ENCODE measurements at places on chromosomes 12 and 14.

DNA sequence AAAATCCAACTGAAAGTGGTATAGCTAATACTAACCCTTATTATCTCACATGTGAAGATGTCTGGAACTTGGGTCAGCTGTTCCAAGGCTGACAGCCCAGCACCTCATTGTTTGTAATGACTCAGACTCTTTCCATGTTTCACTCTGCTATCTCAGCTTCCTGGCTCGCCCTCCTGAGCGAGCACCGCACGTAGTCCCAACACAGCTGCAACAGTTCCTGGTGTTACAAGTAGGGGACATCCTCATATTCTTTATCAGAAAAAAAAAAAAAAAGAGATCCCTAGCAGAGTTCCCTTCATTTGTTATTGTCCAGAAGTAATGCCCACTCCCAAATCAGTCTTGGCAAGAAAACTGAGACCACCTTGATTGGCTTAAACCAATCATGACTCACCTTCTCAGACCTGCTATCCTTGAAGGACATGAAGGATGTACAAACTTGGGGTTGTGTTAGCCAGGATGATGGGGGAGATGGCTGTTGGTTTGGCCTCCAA is 92.5 kb downstream of the ADCK1 start:
- peak; percentile 65 for DNase-seq

- no peak for DNase-seq
These were observed 105.0 kb downstream of the TNFAIP2 start for GRCh38 chr14:103228076-103228806.

GRCh38 chr12:88986056-88986455 is 366.2 kb downstream of the DUSP6 start:
- no peak for DNase-seq

DNA sequence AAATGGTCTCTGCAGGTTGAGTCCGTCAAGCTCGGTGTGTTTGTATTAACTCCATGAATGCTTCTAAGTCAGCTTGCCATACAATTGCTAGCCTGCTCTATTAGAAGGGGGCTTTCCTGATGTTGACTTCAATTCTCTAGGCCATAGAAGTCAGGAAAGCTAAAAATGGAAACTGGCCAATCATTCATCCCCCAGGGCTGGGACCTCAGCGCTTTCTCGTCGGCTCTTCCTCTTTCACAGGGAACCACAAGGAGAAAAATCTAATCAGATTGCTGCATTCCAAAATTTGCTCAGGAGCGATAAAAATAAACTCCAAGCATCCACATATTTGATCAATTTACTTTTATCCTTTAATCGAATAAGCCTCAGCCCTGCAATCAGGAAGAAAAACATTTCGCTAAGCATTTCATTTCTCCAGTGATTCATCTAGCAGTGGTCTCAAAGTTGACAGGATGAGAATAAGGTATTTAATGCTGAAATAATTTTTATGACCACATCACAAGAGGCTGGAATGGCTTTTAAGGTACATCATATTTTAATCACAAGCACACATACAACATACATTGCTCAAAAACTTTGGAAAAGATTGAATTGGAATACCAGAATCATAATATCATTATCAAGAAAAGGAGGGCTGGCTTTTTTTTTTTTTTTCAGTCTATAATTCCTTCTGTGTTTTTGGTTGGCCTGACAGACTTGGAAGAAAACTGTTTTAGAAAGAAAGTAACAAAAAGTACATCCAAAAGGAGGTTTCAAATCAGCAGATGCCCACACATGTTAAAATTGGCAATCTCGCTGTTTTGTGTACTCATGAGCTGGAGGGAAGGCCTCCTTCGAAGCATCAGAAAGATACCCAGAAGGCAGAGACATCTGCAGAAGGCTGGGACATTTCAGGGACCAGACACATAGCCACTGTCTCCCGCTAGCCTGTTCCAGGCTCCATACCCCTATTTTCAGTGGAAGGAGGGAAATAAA is 316.3 kb downstream of the NUAK1 start:
- no peak for DNase-seq

- no peak for DNase-seq
These were observed 92.9 kb upstream of the FOXN3 start for GRCh38 chr14:89509891-89510290.

DNA sequence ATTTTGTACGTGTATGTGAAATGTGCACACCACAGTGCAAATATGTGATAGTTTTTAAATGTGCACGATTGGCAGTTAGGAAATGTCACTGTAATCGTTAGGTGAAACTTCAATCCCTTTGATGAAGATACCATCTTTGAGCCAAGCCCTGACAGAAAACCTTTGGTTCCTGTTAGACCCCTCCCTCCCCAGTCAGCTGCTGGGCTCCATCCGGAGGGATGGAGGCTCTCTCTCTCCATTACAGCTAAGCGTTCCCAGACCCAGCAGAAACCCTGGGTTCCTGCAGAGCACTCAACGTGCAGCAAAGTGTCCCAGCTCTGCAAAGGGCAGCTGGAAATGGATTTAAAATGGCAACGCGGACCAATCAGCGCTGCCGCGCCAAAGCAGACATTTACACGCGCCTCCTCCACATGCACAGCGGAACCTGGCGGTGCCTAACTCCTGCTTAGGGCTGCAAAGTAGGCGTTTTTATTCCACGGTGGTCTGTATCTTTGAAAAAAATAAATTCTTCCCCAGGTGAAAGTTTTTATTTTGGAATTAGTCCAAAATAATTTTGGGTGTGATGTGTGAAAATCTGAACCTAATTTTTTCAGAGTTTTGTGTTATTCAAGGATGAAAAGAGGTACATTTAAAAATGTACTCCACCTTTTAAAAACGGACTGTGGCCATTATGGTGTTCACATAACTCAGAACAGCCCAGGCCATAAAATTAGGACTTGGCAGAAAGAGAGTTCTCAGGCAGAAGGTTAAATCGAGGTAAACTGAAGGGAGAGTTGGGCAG is 1.4 kb upstream of the HMGA2 start:
- DNase-seq: peak; percentile 62

DNA sequence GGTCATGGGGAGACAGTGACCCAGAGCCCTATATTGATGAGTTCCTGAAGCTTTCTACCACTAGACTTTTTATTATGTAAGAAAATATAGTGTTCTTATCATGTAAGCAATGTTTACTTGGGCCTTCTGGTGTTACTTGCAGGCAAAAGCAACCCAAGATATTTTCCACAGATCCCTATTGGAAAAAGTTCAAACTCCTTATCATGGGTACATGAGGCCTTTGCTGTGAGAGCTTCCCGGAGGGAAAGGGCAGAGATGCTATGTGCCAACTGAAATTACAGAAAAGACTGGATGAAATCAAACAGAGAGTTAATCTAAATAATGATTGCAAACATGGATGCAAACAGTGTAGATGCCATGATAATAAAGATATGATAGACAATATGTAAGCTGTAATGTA is 361.5 kb downstream of the FUT8 start:
- no peak for DNase-seq

GRCh38 chr12:107530701-107531100 is 154.9 kb upstream of the PWP1 start:
- DNase-seq: no peak

DNA sequence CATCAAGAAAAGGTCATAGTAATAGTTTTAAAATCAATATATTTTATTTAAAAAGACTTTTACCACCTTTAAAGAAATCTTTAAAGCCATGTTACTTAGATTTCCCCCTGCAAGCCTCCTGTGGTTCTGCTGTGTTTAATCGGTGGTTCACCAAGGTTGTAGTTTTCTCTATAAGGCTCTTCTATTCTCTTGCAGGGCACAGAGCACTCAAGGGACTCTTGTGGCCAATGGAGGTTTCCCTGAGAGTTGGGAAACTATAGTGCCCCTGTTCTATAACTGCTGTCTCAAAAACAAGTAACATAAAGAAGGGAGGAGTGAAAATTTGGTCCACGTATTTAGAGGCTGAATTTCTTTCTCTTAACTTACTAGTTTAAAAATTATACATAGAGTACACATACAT is 25.0 kb downstream of the DACT1 start:
- DNase-seq: no peak

- no peak for DNase-seq
These were observed 21.5 kb upstream of the ALDH2 start for GRCh38 chr12:111745211-111745610.

DNA sequence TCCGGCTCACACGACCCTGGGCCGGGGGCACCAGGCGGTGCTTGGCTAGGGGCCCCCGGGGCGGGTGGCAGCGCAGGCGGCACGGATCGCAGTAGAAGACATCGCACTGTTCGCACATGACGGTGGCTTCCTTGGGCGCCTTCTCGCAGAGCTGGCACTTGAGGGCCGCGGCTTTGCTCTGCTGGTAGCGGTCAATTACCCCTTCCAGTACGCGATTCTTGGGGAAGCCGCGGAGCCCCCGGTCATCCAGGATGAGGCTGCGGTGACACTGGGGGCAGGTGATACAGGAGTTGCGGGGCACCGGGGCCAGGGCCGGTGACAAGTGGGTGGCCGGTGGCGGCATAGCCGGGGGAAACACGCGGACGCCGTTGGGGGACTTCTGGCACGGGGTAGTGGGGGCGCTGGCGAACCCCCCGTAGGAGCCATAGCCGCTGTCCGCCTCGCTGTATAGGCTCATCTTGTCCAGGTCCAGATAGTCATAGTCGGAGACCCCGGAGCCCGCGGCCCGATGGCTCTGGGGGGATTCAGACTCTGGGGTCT is 553 bp downstream of the TRIM9 start:
- DNase-seq: peak; percentile 15

DNA sequence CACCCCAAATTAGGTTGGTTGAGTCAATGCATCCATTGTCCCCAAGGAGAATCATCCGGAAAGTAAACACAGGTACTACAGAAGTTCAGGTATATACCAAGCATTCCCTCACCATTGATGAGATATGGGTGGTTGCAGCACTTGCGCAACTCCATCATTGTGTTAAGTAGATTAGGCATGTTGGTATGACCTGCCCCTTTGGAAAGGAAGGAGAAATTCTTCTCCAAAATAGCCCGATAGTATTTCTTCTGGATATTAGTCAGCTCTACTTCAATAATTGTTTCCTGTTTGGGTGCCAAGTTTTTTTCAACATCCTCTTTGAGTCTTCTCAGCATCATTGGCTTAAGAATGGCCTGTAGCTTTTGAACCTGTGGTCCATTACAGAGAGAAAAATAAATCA is 21.3 kb upstream of the SUPT16H start:
- no peak for DNase-seq

DNA sequence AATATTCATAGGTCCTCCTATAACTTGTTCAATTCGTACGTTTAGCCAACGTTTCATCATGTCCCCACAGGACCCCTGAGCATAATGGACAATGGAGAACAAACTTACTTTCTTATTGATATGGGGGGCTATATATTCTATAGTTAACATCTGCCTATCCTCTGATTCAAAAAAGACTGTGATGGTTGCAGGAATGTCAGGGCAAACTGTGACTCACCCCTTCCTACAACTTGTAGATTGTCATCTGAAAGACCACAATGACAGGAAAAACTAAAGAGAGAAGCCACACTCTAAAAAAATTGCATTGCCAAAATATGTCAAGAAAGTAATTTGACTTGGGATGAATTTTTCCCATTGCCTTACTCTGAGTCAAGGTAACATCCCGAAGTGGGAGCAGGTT is 50.8 kb downstream of the CATSPERB start:
- DNase-seq: no peak

DNA sequence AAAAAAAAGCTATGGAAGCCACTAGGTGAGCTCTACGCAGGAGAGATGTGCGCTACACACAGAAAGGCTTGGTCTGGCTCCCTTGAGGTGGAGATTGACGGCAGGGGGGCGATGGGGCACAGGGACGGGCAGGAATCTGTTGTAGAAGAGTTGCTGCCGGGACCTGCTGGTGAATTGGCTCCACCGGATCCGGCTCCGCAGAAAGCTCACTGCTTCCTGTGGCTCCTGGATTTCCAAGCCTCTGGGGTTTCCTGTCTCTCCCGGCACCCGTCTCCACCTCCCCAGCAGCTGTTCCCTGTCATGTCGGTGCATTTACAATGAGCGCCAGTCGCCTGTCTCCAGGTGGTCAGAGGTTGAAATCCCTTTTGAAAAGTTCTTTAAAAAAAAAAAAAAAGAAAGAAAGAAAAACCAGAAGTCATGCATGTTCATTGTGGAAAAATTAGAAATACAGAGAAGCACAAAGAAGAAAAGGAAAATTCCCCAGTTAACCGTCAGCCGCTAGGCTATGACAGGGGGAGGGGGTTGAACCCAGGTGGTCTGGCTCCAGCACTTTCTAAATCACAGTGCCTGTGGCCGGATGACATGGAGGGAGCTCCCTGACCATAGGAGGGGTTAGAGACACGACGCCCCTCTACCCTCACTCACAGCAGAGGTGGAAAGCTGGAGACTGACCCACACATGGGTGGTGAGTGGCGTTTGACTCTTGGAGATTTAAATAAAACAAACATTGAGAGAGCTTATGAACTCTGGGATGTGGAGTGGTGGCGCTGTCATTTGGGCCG is 20.8 kb downstream of the FAM222A start:
- DNase-seq: peak; percentile 50

DNA sequence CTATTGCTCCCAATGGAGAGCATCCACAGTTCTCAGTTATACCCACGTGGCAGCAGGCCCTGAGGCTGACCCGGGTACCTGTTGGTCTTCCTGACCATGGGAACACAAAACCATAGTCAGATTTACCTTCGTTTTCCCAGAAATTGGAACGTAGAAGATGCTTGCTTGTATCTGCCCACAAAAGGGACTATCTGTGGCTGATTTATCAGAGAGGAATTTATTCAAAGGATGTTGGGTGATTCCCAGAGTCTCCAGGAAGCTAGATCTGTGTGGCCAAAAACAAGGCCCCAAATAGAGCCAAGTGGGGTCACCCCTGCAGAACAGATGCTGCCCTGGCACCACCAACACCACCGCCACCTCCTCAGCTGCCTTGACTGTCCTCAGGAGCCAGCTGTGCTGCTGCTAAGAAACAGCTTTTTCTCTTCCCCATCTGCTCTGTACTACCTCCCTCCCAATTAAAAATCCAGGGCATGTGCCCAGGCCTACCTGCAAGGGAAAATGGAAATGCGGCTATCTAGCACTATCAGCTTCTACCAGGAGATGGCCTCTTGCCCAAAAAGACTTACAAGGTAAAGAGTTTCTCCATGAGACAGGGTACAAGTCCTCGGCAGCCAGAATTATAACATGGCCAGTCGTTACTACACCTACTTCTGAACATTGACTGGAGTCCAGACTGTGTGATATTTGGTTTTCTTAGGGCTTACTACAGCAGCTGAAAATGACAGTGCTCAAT is 128.6 kb upstream of the PLEKHG7 start:
- DNase-seq: peak; percentile 57

- DNase-seq: no peak
These were observed 30.3 kb upstream of the INSM2 start for GRCh38 chr14:35503646-35504045.

- DNase-seq: peak; percentile 70
These were observed 46.7 kb upstream of the FICD start for GRCh38 chr12:108468196-108468968.

DNA sequence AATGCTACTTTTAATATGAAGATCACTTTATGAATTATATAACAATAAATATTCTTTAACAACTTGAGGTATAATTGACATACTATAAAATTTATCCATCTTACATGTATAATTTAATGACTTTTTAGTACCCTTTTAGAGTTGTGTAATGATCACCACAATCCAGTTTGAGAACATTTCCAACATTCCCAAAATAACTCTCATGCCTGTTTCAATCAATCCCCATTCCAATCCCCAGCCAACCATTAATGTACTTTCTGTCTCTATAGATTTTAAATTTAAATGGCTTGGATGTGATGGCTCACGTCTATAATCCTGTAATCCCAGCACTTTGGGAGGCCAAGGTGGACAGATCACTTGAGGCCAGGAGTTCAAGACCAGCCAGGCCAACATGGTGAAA is 23.5 kb upstream of the FRMD6 start:
- no peak for DNase-seq

GRCh38 chr14:66038618-66039017 is 447.6 kb upstream of the CCDC196 start:
- no peak for DNase-seq

Data from myocyte (in vitro differentiated cells).